ENCODE measurements at places on chromosomes 5 and 9.

- DNase-seq = no peak
These were observed 8.7 kb upstream of the C5orf34 start for GRCh38 chr5:43523662-43524072.

DNA sequence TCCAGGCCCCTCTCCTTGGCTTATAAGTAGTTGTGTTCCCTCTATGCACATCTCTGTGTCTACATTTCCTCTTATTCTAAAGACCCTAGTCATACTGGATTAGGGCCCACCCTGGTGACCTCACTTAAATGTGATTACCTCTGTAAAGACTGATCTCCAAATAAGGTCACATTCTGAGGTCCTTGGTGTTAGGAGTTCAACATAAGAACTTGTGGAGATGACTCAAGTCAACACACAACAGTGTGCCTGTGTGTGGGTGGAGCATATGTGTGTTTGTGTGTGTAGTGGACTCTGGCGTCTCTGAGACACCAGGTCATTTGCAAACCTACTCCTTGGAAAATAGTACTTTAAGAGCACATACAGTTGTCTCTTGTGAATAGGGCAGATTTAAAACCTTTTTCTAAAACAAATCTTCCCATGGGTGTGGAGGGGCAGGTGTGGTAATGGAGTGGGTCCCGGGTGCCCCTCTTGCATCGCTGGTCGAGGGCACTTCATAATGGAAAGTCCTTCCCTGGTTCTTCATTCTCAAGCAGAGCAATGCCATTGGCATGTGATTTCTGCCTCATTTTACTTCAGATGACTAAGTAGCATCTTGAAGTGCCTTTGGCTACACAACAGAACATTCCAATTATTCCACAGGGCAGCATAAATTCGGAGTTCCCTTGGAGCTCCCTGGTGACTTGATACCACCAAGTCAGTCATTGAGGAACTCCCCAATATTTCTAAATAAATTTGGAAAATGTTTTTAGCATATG lies 84.4 kb downstream of the C9orf152 start:
- no peak for DNase-seq

DNA sequence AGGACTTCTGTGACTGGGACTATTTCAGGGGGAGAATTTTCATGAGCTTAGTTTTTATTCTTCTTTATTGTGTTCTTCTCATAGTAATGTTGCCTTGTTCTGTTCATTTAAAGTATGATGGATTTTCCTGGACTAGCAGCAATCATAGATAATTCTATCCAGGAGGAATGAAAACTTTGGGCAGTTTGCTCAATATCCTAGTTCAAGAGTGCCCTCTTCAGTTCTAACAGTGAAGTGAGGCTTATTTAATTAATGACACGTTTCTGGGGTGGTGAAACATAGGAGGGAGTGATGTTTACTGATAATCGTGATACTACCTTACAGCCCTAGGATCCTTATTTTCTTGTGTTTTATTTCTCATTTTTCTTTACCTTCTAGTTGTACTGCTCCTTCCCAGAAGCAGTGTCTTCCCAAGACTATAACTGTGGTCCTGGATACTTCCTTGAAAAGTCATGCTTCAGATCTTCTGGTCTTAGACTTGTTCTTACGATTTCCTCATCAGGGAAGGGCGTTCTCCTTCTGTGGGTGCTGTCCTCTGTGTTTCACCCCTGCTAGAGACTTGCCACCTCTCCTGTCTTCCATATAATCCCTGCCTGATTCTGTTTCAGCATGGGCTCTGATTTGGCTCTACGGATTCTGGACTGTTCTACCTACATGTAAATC lies 57.4 kb downstream of the CFAP95 start:
- DNase-seq = no peak

DNA sequence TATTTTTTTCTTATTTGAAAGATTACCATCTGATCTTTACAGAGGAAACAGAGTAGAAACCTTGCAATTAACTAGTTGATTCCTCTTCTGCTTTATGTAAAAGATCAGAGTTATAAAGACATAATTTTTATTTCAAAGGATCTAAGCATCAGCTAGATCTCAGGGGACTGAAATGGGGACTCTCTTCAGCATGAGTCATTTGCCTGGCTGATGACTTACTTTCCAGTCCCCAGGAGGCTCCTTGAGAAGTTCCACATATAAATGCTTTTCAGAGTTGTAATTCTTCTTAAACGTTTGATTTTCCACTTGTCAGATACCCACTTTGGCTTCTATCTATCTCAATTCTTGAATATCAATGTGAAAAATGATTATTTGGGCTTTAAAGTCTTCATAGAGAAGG lies 389.4 kb downstream of the RAB3C start:
- DNase-seq = no peak

DNA sequence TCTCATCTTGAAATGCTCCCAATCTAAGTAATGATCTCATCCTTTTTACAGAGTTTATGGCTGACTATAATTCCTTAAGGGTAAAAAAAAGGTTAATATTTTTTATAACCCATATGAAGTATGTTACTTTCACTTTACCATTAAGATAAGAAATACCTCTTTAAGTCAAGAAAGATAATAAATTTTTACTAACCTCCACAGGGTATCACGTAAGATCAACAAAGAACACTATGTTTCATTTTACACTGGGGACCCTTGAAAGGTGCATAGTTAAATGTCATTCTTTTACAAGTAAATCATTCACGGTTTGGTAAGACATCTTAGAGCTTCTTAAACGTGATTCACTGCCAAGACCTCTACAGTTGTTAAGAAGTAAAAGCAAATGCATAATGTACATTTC lies 472.7 kb upstream of the CDH9 start:
- DNase-seq = no peak

DNA sequence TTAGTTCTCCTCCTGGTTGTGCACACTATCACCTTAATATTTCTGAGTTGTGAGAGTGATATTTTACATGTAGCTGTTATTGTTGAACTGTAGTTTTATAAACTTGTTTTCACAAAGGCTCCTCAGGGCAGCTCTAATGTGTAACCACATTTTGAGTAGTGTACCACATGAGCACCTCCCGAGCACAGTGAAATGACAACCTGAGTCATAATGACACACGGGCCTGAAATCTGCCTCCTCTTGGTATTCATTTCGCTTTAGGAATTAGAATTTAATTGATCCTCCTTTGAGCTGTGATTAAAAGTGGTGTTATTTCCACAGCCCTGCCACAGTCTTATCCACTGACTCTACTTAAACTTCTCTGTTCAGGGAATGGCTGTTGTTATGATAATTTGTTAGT lies 7.9 kb downstream of the MTRR start:
- no peak for DNase-seq

DNA sequence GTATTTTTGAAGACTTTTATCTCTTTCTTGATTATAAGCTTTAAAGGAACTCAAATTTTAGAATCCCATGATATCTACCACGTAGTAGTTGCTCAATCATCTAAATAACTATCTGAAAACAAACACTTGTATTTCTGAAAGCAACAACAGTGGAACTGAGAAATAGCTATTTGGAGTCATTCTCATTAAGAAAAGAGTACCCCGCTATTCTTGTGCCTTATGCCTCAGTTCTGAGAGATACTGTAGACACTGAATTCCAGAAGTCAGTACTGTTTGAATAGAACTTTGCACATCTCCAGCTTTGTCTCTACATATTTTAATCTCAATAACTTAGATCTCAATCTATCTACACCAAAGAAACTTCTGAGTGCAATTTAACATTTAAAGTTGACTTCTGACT lies 11.4 kb downstream of the CHD1 start:
- no peak for DNase-seq

DNA sequence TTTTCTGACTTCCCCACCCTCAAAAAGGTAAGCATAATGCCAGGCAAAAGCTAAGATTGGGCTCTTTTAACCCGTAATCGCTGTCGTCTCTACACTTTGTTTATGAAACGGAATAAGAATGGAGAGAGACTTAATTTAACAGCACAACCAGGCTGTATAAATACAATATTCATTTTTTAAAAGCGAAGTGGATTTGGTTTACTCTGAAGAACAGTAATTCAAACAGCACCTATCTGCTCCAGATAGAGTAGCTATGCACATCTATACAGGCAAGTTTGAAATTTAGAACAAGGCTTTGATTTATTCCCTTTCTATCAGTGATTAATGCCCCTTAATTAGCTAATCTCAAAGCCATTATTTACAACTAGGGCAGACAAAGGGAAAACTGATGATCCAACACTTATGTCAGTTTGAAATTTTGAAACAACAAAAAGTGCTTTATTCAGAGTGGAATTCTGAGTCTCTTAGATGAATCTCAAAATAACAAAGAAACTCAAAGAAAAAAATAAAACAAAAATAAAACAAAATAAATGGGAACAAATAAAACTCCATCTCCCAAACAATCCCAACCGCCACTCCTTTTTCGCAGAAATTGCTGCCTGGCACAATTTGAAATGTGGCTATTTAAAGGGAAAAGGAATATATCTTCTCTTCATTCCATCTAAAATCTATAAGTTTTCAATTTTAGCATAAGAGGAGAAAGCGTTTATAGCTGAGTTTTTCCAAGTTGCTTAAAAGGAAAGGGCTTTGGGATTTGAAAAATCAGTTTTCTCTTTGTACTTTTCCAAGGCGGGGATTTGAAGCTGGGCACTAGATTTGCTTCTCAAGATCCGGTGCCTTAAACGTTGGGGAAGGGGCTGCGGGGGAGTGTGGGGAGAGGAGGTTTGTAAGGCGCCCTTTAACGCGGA lies 298.6 kb downstream of the PARP8 start:
- DNase-seq = no peak

- DNase-seq = no peak
These were observed 2.9 kb upstream of the EPB41L4B start for GRCh38 chr9:109323771-109324170.

DNA sequence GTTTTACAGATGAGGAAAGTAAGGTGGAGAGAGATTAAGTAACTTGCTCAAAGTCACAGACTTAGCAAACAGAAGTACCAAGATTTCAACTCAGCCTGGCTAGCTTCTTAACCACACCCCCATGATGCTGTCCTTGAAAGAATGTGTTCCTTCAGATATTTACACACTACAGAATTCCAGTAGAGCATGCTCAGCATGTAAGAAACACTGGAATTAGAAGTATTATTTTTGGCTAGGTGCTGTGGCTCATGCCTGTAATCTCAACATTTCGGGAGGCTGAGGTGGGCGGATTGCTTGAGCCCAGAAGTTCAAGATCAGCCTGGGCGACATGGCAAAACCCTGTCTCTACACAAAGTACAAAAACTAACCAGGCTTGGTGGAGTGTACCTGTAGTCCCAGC lies 142.4 kb downstream of the EDIL3 start:
- no peak for DNase-seq

- peak; percentile 1 for DNase-seq
These were observed 1.7 kb upstream of the EFNA5 start for GRCh38 chr5:107672211-107673038.

DNA sequence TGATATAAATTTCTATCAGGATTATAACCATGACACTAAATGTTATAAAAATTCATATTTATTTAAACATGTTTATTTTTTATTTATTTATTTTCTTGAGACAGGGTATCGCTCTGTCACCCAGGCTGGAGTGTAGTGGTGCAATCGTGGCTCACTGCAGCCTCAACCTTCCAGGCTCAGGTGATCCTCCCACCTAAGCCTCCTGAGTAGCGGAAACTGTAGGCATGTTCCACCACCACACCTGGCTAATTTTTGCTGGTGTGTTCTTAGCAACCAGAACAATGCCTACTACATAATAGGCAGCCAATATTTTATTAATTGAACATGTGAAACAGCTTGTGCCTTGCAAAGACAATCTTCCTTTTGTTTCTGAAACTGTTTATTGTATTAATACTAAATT lies 6.5 kb upstream of the PTBP3 start:
- no peak for DNase-seq

- DNase-seq = peak; percentile 38
These were observed 27.4 kb downstream of the TNFSF8 start for GRCh38 chr9:114902786-114903524.

- DNase-seq = no peak
These were observed 37.4 kb upstream of the DAB2 start for GRCh38 chr5:39462211-39462610.

DNA sequence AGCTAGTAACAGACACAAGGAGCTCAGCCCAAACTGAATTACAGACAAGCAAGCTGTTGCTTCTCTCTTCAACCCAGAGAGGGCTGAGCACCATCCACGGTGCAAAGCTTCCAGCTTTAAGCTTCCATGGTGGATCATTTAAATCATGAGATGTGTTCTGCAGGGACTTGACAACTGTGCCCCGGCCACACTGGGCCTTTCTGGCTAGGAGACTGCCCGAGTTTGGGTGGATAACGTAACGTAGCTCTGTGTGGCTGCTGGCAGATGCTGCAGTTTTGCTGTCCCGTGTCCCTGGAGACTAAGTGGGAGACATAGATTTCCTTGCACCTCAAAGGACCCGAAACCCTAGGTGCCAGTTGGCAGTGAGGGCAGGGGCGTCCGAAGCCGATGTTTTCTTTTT lies 234.0 kb downstream of the IRX2 start:
- DNase-seq = no peak

DNA sequence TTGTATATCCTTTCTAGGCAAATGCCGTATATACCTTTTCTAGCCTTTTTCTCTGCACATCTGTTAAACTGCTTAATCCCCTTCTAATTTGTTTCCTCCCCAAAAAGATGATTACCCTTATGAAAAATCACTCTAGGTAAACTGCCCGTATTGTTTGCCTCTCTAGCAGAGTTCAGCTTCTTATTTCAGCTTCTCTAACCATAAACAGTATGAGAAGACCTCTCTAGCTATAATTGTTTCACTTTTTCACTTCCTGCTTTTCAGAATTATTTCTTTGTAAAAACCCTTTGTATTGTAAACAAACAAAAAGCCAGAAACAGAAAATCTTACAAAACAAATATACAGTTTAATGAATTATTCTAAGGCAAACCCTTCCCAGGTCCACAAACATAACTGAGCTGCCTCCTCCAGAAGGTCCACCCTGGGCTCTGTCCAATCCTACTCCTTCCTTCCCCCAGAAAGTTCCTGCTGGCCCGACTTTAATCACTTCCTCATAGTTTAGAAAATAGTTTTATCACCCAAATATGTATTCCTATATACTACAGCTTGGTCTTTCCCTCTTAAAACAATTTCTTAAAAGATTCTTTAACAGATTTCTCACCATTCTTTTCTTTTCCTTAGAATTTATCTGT lies 158.1 kb downstream of the FGF1 start:
- DNase-seq = no peak

- no peak for DNase-seq
These were observed 328.9 kb downstream of the PJA2 start for GRCh38 chr5:109080896-109081295.

DNA sequence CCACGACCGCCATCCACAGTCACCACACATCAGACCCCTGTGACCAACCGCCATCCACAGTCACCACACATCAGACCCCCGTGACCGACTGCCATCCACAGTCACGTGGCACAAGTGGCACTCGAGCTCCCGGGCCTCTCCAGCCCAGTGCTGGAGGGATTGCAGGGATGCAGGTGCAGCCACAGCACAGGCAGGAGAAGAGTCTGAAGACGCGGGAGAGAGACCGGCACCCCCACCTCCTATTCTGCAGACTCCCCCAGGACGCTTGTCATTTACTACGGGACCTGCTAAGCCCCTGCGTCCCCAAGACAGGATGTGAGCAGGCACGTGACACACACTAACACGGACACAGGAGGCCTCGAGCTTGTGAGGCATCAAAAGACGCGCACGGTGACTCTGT lies 21.1 kb downstream of the TERT start:
- DNase-seq = no peak
